Left ventricle myocardium superior (tissue), 1 donor: ENCODE measurements at places on chromosomes 16 and 17. TPM values are rescaled to one million over a fixed set of nuclear protein-coding genes. Genes with fewer than 3 reads are reported as not detected.

Gene KRT31
- total RNA-seq: not detected

Gene AHSP
- not detected for total RNA-seq

Gene MT1A
- 2.3 TPM for total RNA-seq

Gene TBC1D28
- total RNA-seq: not detected

Gene PSMD3
- 83.4 TPM for total RNA-seq

Gene NOMO2
- 180 TPM for total RNA-seq

Gene TBC1D3E
- not detected for total RNA-seq

Gene TNFRSF13B
- total RNA-seq: not detected

Gene CHST4
- not detected for total RNA-seq

Gene KRT15
- 0.32 TPM for total RNA-seq

Gene CHD9NB
- 0.97 TPM for total RNA-seq

Gene ADAM11
- 27.2 TPM for total RNA-seq

- no peak for DNase-seq
Measured at GRCh38 chr17:28488533-28489276, 15.3 kb downstream of the SLC13A2 start.

DNA sequence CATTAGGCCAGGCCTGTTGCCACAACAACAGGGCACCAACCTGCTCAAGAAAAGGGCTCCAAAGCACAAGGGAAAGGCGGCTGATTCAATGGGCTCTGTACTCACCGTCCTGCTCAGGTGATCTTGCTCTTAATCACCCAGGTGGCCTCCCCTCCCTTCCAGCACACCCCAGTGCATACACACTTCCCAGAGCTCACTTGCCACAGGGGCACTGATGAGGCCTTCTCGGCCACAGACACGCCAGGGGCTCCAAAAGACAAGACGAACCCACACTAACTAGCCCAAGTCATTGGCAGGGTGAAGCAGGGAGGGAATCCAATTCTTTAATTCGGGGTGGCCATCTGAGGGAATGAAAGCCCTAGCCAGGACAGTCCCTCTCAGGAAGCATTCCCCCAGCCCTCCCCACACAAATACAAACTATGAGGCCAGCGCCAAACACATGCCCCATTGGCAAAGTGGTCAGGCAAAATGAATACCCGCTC is 1.4 kb downstream of the MYO18A start:
- no peak for DNase-seq

DNA sequence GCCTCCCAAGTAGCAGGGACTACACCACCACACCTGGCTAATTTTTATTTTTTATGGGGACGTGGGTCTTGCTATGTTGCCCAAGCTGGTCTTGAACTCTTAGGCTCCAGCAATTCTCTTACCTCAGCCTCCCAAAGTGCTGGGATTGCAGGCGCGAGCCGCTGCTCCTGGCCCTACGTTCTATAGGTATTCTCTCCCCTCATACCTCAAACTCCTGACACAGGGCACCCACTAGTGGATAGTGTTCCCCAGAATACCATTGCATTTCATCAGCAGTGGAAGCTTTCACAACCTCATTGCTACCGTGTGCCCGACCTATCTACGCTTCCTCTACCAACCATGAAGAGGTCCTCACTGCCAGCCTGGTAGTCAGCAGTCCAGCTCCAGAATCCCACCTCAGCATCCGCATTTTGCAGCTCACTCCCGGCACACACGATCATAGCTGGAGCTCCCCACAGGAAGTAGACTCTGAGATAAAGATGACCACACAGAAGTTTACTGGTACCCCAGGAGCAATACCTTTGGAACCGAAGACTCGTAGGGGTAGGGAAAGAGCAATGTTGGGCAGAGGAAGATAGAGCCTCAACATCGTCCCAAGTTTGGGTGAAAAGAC is 9.3 kb downstream of the CTRB2 start:
- no peak for DNase-seq

- no peak for DNase-seq
Measured at GRCh38 chr17:32588982-32589381, 102.2 kb downstream of the CDK5R1 start.

- peak; percentile 50 for DNase-seq
Measured at GRCh38 chr16:2471016-2471652, at the start of gene NTN3. NTN3 (plus strand) TSS chr16:2471297; CDS start chr16:2471702, 405 bp downstream.

DNA sequence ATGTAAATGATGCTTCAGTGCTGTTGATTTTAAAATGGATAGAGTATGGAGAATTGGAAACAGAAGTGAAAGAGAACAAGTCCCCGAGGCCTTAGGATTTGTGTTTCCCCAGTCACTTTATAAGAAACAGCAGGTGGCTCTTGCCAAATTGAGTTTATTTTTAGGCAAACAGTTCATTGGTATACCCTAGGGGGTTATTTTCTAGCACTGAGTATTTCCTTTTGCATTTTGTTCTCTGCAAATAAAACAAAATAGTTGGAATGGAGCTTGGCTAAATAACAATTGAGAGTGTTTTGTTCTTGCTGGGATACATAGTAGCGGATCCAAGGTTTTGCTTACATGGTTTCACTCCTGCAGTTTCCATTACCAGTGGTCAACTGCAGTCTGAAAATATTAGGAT is 591.1 kb upstream of the C16orf82 start:
- no peak for DNase-seq

- no peak for DNase-seq
Measured at GRCh38 chr16:21194771-21195301, 16.5 kb downstream of the ZP2 start.

GRCh38 chr16:10076037-10076436 is 106.2 kb downstream of the GRIN2A start:
- DNase-seq: no peak

- DNase-seq: no peak
Measured at GRCh38 chr17:79065105-79065670, 9.4 kb upstream of the ENGASE start.

DNA sequence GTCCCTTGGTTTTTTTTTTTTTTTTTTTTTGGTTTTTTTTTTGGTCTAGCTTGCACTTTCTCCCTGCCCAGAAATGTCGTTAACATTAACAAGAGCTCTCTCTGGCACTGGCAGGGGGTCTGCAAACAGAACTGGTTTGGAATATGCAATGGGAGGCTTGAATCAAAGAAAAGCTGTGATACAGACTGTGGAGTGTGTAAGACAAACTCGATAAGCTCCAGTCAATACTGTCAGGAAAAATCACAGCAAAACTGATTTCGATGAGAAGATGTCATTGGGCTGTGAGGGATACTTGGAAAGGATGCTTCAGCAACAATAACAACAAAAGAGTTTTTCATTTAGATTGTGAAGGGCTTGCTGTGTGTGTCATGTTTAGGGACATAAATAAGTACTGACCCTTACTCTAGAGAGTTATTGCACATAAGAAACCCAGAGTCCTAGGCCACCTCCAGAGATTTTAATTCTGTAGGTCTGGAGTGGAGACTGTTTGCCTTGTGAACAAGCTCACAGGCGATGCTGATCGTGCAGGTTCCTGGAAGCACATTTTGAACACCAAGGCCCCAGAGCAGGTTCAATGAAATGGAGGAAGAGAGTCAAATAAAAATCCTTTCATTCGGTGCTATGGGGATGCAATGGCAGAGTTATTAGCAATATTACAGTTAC is 470.7 kb upstream of the RBFOX1 start:
- no peak for DNase-seq

- no peak for DNase-seq
Measured at GRCh38 chr16:3216263-3216640, 18.7 kb downstream of the ZNF200 start.

DNA sequence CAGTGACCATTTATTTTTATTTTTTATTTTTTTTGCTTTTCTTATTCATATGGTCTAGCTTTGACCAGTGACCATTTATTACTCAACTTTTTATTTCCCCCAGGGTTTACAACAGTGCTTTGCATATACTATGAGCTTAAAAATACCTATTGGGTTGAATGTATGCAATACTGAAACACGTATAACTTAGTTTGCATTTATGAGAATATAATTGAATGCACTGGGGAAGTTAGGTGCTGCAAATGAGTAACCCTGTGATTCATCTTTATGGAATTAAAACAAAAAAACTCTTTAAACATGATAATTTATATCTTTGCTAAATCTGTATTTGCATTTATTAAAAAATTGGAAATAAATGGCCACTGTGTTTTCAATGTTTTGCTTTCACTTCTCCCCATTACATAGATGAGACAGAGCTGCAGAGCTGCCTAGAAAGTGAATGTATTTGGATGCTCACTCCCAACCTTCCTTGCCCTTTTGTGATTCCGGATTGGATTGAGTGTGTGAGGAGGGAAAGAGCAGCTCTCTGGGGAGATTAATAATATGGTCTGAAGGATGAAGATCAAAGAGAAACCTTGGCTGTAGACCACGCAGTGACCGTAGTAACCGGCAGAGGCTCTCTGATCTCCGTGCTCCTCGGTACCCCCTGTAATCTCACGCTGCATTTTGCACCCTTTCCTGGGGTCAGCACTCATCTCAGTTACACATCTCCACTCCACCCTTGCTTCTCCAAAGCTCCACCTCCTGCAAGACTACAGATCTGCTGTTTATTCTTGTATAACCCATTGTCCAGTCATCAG is 14.3 kb downstream of the TMEM100 start:
- no peak for DNase-seq

DNA sequence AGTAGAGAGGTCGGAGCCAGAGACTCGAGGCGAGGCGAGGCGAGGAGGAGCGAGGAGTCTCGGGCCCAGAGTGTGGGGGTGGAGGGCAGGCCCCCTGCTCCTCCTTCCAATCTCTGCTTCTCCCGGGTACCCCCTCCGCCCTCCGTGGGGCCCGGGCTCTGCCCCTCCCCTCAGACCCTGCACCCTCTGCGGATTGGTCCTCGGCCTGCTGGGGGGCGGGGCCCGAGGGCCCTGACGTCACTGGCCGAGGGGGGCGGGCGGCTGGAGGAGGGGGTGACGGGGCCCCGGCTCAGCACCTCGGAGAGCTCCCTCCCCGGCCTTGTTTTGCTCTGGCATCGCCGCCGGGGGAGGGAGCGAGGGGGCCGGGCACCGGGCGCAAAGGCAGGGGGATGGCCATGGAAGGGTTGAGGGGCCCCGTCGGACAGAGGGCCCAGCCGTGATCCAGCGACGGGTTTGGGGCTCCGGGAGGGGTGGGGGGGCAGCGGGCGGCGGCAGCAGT is at the start of gene RUNDC3A:
TSS of gene RUNDC3A (plus strand) at position 282 of the 499 bp plus-strand sequence. CDS start 232 bp downstream, outside the sequence.
- DNase-seq: peak; percentile 92

- DNase-seq: no peak
Measured at GRCh38 chr17:4582691-4583090, 1.6 kb upstream of the SMTNL2 start.

- no peak for DNase-seq
Measured at GRCh38 chr16:17026600-17027242, 444.0 kb downstream of the XYLT1 start.

DNA sequence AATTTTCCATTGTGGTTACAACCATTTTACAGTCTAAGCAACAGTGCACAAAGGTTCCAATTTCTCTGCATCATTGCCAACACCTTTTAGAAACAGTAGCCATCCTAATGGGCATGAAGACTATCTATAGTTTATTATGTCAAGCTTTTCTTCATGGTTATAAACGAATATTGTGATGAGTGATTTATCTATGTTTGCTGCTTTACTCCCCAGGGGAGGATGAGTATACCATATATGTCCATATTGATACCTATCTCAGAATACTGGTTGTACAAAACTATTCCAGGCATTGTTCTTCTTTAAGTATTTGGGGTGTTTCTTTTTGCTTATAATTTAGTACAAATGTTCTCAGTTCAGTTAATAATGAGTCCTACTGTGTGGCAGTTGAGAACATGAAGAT is 98.3 kb downstream of the PRKCA start:
- no peak for DNase-seq

- no peak for DNase-seq
Measured at GRCh38 chr17:35586569-35587073, 501 bp upstream of the AP2B1 start.

DNA sequence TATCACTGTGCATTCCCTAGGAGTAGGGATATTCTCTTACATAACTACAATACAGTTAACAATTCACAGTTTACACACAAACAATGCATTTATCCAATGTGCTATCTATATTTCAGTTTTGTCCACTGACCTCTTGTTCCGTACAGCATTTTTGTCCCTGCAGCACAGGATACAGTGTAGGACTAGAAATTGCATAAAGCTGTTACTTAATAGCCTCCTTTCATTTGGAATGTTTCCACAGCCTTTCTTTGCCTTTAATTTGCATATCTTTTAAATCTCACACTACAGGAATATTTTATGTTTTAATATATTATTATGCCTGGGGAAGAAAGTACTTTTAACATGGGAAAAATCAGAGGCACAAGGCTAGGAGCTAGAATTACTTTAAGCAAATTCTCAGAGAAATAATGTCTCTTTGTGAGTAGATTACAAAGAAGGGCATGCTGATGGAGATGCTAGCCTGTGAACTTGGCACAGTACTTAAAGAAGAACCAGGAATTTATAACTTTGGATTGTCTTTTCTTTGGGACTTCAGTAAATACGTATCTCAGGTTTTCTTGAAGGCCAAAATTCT is 144.3 kb downstream of the ITFG1 start:
- DNase-seq: no peak

DNA sequence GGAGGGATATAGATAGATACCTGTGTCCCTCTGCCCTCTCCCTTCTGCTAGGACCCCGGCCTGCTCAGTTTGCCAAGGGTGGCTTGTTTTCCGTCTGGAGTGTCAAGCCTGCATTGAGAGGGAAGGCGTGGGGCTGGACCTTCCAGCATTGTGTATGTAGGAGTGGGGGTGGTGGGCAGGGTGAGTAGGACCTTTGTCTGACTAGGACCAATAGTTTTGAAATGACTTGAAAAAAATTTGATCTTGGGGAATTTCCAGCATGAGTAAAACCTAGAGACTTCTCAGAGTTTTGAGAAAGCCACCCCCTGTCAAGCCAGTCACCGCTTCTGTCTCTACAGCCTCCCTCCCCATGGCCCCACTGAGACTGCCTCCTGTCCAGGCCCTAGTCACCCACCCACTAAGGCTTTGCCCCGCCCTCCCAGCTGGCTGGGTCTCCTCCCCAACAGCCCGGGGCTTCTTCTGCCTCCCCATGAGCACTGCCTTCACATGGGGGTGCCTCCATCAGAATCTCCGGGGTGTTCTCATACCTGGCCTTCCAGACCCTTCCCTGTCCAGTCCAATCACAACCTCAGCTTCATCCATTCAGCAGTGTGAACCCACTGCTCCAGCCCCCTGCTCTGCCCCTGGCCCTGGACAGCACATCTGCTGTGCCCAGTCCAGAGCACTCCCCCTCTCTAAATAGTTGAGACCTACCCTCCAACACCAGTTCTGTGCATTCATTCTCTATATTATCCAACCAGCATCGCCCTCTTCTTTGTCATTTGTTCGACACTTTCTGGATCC is 207.0 kb downstream of the MSI2 start:
- DNase-seq: no peak

- DNase-seq: peak; percentile 49
Measured at GRCh38 chr17:77214743-77215142, 74.0 kb downstream of the SEC14L1 start.

DNA sequence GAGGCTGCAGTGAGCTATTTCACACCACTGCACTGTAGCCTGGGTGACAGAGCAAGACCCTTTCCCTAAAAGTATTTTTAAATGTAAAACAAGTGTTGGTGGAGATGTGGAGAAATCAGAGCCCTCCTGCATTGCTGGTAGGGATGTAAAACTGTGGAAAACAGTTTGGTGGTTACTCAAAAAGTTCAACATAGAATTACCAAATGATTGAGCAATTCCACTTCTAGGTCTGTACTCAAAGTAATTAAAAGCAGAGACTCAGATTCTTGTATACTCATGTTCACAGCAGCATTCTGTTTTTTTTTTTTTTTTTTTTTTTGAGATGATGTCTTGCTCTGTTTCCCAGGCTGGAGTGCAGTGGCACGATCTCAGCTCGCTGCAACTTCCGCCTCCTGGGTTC is 141.8 kb downstream of the PITPNC1 start:
- no peak for DNase-seq
